Aorta (tissue), 5 donors: ENCODE measurements at places on chromosomes 5 and 9. TPM values are rescaled to one million over a fixed set of nuclear protein-coding genes. Genes with fewer than 3 reads are reported as not detected.

The ARHGEF39 gene
- total RNA-seq, result 1.7 TPM

The PCDHGB3 gene
- total RNA-seq, result 9.7 TPM

The ZNF658 gene
- total RNA-seq, result 6.2 TPM

The GRIA1 gene
- 6.3 TPM for total RNA-seq

The PFDN1 gene
- total RNA-seq, result 43.6 TPM

The PRRX2 gene
- 51.9 TPM for total RNA-seq

The DMGDH gene
- 1.6 TPM for total RNA-seq

The SLC6A3 gene
- total RNA-seq, result 0.30 TPM

The PCDHB8 gene
- 4.3 TPM for total RNA-seq

The BTNL8 gene
- total RNA-seq, result 0.29 TPM

DNA sequence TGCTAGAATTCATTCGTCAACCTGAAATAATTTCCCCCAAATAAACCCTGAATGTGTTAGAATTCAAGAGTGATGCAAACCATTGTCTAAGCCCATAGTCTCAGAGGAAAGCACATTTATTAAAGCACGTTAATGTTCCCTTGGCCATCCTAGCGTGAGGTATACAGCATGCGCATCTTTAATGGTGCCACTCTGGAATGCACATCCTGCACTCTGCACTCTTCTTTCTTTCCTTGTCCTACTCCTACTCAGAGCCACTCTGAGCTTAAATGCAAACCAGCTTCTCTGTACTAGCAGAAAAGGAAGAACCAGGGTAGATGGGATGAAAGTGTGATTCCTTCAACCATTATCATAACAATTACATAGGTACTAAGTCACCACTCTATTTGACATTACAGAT is 50.4 kb downstream of the ARL15 start:
- H3K36me3 ChIP-seq, result no peaks in the 10 kb centered on the region
- H3K27me3 ChIP-seq, result no peaks in the 10 kb centered on the region
- no peak overlapping the region for H3K4me3 ChIP-seq
- H3K27ac ChIP-seq, result no peak overlapping the region
- peaks cover 2% of the 10 kb centered on the region for H3K4me1 ChIP-seq
- DNase-seq, result no peak

DNA sequence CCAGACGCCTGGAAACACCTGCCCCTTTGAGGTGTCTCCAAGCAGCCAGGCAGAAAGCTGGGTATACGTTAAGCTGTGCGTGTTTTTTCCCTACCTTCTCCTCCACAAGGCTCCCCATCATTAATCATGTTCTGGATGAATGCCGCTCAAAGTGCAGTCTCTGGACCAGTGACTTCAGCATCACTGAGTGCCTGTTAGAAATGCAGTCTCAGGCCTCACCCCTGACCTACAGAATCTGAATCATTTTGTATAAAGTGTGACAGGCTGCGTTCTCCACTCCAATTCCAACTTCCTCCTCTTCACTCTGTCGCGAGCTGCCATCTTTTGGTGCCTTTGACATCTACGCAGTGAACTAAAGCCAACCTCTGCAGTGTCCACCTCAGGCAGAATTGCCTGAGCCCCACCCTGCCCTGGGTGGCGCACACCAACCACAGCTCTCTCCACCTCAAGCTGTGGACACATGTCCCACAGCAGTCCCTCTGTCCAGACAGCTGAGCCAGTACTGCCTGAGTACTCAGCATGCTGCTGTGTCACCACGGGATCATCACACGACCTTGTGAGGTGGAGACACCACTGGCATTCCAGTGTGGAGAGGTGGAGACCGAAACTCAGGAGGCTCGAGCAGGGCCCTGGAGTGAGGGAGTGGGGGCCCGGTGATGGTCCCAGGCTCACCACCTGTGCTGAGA is 14.2 kb downstream of the PTPN3 start:
- H3K4me3 ChIP-seq, result no peak overlapping the region
- DNase-seq, result no peak
- H3K27ac ChIP-seq, result no peak overlapping the region
- no peaks in the 10 kb centered on the region for H3K27me3 ChIP-seq

- no peaks in the 10 kb centered on the region for H3K4me1 ChIP-seq
- H3K4me3 ChIP-seq, result peak overlapping the region; percentile 67
- H3K27ac ChIP-seq, result no peak overlapping the region
- no peaks in the 10 kb centered on the region for H3K36me3 ChIP-seq
- H3K27me3 ChIP-seq, result no peaks in the 10 kb centered on the region
These were observed 94.6 kb downstream of the ZNF608 start for GRCh38 chr5:124651663-124652513.

DNA sequence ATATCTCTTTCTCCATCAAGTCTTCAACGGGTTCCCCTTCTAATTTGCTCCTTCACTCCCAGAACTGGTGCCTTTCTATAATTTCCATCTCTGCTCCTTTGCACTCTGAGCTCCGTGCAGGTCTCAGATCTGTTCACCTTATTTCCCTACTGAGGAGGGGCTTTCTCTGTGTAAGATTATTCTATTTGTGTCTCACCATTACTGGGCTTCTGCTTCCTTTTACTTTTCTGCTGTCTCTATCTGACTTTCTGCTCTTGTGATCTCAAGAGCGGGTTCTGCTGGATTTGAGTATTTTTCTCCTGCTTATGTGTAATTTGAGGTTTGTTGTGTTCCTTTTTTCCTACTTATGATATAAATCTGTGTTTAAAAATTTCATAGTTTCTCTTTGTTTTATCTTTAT is 117.5 kb downstream of the PCSK5 start:
- no peaks in the 10 kb centered on the region for H3K36me3 ChIP-seq
- no peaks in the 10 kb centered on the region for H3K27me3 ChIP-seq
- H3K4me3 ChIP-seq, result no peak overlapping the region
- H3K4me1 ChIP-seq, result peaks cover 1% of the 10 kb centered on the region

- no peaks in the 10 kb centered on the region for H3K36me3 ChIP-seq
- no peaks in the 10 kb centered on the region for H3K27me3 ChIP-seq
- H3K4me3 ChIP-seq, result no peak overlapping the region
- H3K27ac ChIP-seq, result no peak overlapping the region
- no peak for DNase-seq
- no peaks in the 10 kb centered on the region for H3K4me1 ChIP-seq
These were observed 157.8 kb upstream of the TMEM161B start for GRCh38 chr5:88426441-88426840.

DNA sequence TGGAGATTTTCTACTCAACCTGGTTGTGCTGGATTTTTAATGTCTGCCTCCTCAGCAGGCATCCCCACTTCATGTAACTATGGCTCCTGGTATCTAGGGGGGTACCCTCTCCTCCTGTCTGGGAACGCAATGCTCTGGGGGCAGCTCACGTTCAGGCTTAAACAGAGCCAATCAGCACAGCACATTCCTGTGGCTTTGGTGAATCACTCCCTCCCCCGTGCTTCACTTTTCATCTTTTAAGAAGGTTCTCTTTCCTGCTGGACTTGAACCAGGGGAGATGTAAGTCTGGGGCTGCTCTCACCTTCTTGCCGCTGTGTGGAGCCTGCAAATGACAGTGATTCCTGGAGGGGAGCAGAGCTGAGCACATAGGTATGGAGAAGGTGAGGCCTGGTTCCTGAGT is 101.2 kb downstream of the MSX2 start:
- H3K4me3 ChIP-seq, result no peak overlapping the region
- no peaks in the 10 kb centered on the region for H3K36me3 ChIP-seq
- H3K4me1 ChIP-seq, result no peaks in the 10 kb centered on the region
- DNase-seq, result no peak
- no peak overlapping the region for H3K27ac ChIP-seq
- no peaks in the 10 kb centered on the region for H3K27me3 ChIP-seq

- H3K27ac ChIP-seq, result no peak overlapping the region
- H3K4me1 ChIP-seq, result no peaks in the 10 kb centered on the region
- no peaks in the 10 kb centered on the region for H3K27me3 ChIP-seq
- H3K4me3 ChIP-seq, result no peak overlapping the region
- no peak for DNase-seq
These were observed 13.5 kb upstream of the NIPAL4 start for GRCh38 chr5:157446412-157446935.

- no peaks in the 10 kb centered on the region for H3K27me3 ChIP-seq
- H3K4me3 ChIP-seq, result no peak overlapping the region
- no peak overlapping the region for H3K27ac ChIP-seq
- H3K36me3 ChIP-seq, result no peaks in the 10 kb centered on the region
These were observed 543.1 kb downstream of the KIF4B start for GRCh38 chr5:155556700-155557099.

GRCh38 chr9:112819635-112820496 is 69.3 kb downstream of the SNX30 start:
- peak; percentile 68 for DNase-seq
- H3K4me3 ChIP-seq, result no peak overlapping the region
- no peaks in the 10 kb centered on the region for H3K36me3 ChIP-seq

GRCh38 chr5:1723957-1724821 is 75.4 kb downstream of the MRPL36 start:
- DNase-seq, result no peak
- H3K36me3 ChIP-seq, result no peaks in the 10 kb centered on the region
- no peaks in the 10 kb centered on the region for H3K4me1 ChIP-seq
- no peaks in the 10 kb centered on the region for H3K27me3 ChIP-seq
- H3K4me3 ChIP-seq, result no peak overlapping the region
- H3K27ac ChIP-seq, result no peak overlapping the region

DNA sequence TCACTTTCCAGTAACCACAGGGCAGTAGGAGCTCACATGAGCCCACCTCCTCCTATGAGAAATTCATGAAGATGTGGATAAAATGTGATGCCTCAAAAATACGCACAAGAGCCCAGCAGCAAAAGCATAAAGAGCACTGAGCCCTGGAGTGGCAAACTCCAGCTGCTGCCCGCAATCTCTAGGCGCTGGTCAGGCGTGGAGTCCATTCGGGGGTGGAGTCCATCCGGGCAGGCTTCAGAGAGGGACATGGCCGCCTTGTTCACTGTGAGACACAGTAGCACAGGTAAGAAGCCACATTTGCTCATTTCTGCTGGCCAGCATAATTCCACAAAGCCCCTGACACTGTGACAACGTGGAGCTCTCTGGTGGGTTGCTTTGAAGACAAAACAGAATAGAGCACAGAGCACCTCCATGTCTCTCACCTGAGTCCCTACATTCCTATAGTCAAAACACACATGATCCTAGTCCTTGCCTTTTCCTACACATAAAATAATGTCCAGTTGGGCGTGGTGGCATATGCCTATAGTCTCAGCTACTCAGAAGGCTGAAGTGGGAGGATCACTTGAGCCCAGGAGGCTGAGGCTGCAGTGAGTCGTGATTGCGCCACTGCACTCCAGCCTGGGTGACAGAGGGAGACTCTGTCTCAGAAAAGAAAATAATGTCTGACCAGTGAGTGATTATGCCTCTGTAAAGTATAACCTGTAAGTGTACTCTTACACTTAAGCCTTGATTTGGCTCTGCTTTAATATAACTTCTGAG is 365.2 kb downstream of the GADD45G start:
- H3K4me1 ChIP-seq, result no peaks in the 10 kb centered on the region
- H3K4me3 ChIP-seq, result no peak overlapping the region
- H3K36me3 ChIP-seq, result no peaks in the 10 kb centered on the region
- DNase-seq, result no peak

- no peak overlapping the region for H3K4me3 ChIP-seq
- H3K4me1 ChIP-seq, result no peaks in the 10 kb centered on the region
- no peaks in the 10 kb centered on the region for H3K36me3 ChIP-seq
- no peak overlapping the region for H3K27ac ChIP-seq
- DNase-seq, result no peak
These were observed 178.7 kb downstream of the PPP2R2B start for GRCh38 chr5:146699664-146700418.

DNA sequence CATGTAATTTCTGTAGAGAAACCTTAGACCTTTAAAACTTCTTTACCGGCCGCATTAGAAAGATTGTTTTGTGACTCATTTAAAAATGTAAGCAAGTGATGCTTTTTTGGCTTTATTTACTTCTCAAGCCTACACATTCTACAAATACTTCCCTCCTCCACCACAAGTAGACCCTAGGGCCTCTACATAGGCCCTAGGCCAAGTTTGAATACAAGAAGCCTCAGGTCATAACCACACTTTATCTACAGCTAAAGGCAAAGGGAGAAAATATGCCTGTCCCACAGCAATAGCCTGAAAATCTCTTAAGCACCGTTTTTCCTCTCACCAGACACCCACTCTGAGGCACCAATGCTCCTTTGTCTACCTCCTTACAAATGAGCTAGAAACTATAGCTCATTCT is 53.9 kb downstream of the CSNK1A1 start:
- peaks cover 6% of the 10 kb centered on the region for H3K4me1 ChIP-seq
- peaks cover 2% of the 10 kb centered on the region for H3K36me3 ChIP-seq
- H3K4me3 ChIP-seq, result no peak overlapping the region

DNA sequence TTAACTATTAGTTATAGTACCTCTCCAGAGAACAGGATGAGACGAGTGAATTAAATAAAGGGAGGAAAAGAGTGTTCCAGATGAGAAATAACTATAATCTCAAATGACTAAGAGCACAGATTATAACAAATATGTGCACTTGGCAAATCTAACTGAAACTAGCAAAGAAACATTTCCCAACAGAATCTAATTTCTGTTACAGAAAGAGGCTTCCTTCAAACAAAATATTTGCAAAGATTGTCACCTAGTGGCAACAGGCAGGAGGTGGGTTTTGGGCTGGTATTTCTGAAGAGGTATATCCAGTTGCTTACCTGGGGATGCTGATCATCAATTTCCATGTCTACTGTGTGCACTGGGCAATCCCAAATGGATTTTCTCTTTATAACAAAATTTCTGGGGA is 5.6 kb upstream of the SPDL1 start:
- H3K4me1 ChIP-seq, result no peaks in the 10 kb centered on the region
- DNase-seq, result no peak
- H3K27ac ChIP-seq, result no peak overlapping the region
- no peaks in the 10 kb centered on the region for H3K27me3 ChIP-seq
- H3K36me3 ChIP-seq, result no peaks in the 10 kb centered on the region
- H3K4me3 ChIP-seq, result no peak overlapping the region

GRCh38 chr9:94743035-94743954 is 16.8 kb downstream of the AOPEP start:
- H3K4me3 ChIP-seq, result no peak overlapping the region
- no peak for DNase-seq
- no peak overlapping the region for H3K27ac ChIP-seq
- peaks cover 7% of the 10 kb centered on the region for H3K4me1 ChIP-seq

DNA sequence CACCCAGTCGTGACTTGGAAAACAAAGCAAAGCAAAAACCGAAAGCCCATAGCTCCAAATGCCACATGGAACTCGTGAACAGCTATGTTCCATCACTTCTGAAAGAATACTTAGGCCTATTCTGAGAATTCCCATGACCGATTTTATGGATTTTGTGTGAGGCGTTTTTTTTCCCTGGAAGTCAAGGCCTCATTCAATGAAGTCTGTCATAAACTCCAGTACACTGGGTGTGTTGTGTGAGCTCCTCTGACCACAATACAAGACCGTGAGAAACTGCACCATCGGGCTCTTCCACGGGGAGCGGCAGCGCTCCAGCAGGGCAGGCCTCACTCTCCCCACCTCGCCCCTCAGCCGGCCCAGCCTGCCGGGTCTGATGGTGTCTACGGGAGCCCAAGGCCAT is 209.5 kb downstream of the FANCC start:
- H3K36me3 ChIP-seq, result peaks cover 6% of the 10 kb centered on the region
- H3K4me3 ChIP-seq, result no peak overlapping the region

- no peaks in the 10 kb centered on the region for H3K27me3 ChIP-seq
- DNase-seq, result no peak
These were observed 110.7 kb downstream of the RPS23 start for GRCh38 chr5:82167372-82167935.
